ENCODE measurements at places on chromosomes 11 and 22.
A peak's percentile ranks its signal among the peaks of the same experiment; 100 is the strongest.

DNA sequence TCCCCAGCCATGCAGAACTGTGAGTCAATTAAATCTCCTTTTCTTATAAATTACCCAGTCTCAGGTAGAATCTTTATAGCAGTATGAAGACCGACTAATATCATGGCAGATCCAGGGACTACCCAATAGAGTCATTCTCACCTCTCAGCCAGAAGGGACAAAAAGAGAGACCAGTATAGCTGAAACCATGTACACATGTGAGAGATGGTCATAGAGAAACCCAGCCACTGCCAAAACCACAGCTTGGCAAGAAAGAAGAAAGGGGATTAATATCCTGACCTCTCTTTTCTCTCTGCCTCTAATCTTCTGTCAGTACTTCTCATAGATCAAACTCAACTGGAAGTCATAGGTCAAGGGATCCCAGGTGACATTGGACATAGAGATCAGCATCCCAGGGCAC, 109.8 kb downstream of the CCDC34 start:
- no peak for DNase-seq

GRCh38 chr11:65487467-65488272, 11.2 kb upstream of the MALAT1 start:
- DNase-seq, result peak; percentile 64

- no peak for DNase-seq
Observed at GRCh38 chr11:35935390-35935789, 8.5 kb upstream of the LDLRAD3 start.

GRCh38 chr22:39427751-39428596, 28.4 kb downstream of the TAB1 start:
- DNase-seq, result no peak

GRCh38 chr11:8070417-8071115, 10.4 kb upstream of the TUB start:
- DNase-seq, result peak; percentile 29

DNA sequence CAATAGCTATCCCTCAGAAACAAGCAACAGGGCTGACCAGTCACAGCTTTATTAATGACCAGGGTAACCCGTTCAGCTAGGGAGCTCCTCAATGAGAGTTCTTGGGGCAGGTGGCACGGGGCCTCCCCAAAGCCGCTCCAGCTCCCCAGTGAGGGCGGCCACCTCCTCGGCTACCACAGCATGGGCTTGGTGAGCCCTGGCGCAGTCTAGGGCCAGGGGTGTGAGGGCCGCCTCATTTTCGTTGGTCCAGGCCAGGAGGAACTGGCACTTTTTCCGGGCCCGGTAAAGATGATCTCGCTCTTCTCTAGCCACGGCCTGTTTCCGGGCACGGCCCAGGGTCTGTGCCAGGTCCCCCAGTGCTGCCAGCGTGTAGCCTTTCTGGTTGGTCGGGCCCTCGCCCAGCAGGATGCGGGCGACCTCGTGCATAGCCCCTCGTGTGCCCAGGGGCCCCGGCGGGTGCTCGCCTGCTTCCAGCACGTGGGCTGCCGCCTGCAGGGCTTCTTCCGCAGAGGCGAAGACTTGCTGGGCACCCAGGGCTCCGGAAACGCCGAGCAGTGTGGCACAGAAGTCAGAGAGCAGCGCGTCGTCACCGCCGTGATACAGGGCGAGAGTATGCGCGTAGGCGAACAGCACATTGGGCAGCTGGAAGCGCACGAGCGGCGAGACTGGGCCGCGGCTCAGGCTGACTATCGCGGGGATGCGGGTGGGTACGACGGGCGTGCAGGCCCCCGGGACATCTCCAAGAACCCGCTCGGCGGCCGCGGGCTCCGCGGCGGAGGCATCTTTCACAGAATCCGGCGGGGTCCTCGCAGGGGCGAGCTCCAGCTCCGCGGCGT, 913 bp downstream of the ZNHIT2 start:
- peak; percentile 80 for DNase-seq

- no peak for DNase-seq
Observed at GRCh38 chr11:45300715-45301114, 14.6 kb upstream of the SYT13 start.

DNA sequence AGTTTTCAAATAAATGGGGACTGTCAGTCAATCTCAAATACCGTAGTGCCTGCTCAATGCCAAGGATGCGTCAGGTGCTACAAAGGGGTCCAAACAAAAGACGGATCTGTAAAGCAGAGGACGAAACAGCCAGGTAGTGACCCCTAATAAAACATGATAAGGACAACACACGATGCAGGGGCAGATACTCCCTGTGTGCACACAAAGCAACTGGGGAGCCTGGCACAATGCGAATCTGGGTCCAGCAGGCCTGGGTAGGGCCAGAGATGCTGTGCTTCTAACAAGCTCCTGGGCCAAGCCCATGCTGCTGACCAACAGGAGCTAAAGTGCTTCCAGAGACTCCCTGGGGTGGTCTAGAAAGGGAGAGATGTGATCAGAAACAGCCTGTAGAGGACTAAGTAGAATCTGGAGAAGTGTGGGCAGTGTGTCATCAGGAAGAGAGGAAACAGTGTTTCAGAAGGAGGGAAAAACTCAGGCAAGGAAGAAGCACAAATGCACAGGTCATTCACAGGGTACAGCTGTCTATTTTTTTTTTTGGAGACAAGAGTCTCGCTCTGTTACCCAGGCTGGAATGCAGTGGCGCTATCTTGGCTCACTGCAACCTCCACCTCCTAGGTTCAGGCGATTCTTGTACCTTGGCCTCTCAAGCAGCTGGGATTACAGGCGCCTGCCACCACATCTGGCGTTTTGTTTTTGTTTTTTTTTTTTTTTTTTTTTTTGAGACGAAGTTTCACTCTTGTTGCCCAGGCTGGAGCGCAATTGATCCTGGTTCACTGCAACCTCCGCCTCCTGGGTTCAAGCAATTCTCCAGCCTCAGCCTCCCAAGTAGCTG, 74.5 kb downstream of the MICAL3 start:
- DNase-seq, result no peak

GRCh38 chr11:2196970-2197770, 25.6 kb upstream of the TH start:
- peak; percentile 72 for DNase-seq

- DNase-seq, result no peak
Observed at GRCh38 chr11:111452146-111452545, 60.0 kb downstream of the BTG4 start.

GRCh38 chr11:113184498-113184897, 129.9 kb upstream of the TTC12 start:
- no peak for DNase-seq
